ENCODE measurements at places on chromosomes 1 and 21. TPM values are rescaled to one million over a fixed set of nuclear protein-coding genes. Genes with fewer than 3 reads are reported as not detected.

Gene RXRG
- 0.10 TPM for total RNA-seq

Gene GJA9
- not detected for total RNA-seq

Gene PPFIA4
- total RNA-seq = 21.3 TPM

- H3K27ac ChIP-seq = no peak overlapping the region
- no peaks in the 10 kb centered on the region for H3K36me3 ChIP-seq
- DNase-seq = no peak
Observed at GRCh38 chr1:29575277-29575676, 339.0 kb downstream of the PTPRU start.

DNA sequence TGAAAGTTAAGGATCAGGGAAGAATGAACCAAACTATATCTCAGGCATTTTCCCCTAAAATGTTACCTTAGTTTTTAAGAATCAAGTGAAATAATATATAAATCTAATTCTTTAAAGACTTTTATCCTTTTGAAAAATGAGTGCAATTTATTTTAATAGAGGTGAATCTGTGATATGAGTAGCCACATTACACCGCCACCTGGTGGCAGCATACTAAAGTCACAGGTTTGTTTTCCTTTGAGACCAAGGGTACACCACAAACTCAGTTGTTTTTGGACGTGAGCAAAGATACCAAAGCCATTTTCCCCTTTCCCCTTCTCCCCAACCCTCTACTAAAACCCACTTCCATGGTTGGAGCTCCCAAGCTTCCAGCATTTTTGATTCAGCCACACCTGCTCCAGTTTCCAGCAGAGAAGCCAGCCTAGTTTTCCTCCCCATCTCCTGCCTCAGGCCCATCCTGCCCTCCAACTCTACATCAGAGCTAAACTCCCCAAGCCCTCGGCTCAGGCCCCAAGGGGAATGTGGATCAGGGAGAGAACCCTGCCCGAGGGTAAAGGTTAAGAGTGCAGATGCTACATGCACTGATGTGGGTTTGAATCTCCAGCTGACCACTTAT is 22.9 kb upstream of the LDLRAP1 start:
- no peak overlapping the region for H3K4me3 ChIP-seq
- no peak overlapping the region for H3K27ac ChIP-seq
- no peaks in the 10 kb centered on the region for H3K27me3 ChIP-seq

Measured in activated naive CD8-positive, alpha-beta T cell treated with anti-CD3 and anti-CD28 coated beads for 36 hours (primary cell).